Choroid plexus epithelial cell (primary cell): ENCODE measurements at places on chromosomes 3 and 15.

DNA sequence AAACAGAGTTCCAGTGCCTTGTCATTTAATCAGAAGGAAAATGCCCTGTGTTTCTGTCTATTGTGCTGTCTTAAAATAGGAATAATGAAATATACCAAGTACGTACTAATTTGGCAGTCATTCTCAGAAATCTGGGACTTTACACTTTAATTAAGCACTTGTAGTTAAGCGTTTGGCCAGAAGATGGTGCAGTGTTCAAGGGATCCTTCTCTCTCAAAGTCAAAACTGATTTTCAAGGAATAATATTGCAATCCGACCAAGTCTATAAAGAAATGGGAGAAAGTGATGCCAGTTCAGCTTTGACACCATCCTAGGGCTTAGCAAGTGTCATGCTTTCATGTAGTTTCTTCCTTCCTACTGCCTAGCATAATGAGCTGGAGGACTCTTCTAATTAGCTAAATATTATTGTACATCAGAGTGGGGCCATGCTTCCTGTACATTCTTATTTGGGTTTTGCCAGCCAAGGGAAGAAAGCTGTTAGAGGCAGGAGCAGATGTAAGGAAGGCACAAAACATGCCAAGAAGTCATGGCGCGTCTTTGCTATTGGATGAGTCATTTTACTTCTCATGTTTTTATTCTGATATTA, 64.8 kb downstream of the SAMMSON start:
- peak; percentile 75 for DNase-seq

DNA sequence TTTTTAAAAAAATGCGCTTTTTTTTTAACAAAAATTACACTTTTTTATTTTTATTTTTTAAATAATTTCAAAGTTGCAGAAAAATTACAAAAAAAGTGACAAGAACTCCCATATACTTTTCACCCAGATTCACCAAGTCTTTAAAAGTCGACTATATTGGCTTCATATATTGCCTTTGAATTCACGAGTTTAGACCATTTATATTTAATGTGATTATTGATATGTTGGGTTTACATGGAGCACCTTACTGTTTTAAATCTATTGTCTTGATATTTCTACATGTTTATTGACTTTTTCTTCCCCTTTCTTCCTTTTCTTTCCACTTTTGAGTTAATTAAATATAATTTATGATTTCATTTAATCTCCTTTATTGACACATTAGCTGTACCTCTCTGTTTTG, 127.2 kb downstream of the OPA1 start:
- DNase-seq: no peak

DNA sequence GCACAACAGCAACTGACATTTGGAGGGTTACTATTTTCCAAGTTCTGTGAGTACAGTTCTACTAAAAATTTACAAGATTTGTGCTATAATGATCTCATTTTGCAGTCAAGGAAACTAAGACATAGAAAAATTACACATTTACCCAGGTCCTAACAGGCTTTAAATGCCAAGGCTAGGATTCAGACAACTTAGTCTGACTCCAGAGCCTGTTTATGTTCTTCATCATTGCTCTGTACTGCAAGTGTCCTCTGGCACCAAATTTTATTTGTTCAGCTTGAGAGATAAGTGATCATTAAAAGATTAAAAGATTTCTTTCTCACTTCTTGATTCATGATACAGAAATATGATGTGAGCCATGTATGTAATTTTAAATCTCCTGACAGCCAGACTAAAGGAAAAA, 290.8 kb downstream of the UBE2E2 start:
- DNase-seq: no peak

- peak; percentile 98 for DNase-seq
Measured at GRCh38 chr3:183298701-183299153, 45.7 kb downstream of the B3GNT5 start.

DNA sequence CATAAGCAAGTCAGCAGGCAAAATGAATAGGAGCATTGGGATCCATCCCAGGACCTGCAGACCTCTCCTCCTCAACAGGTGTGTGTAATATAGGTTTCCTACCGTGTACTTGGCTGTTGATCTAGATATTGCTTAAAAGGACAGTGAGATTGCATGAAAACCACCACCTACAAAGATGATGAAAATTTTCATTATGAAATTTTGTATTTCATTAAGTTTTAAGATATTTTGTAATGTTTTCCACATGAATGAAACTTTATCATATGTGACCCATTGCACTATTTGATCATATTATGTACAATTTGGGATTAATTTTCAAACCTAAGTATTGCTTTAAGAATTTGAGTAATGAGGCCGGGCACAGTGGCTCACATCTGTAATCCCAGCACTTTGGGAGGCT, 94.3 kb upstream of the TRPM1 start:
- DNase-seq: no peak

DNA sequence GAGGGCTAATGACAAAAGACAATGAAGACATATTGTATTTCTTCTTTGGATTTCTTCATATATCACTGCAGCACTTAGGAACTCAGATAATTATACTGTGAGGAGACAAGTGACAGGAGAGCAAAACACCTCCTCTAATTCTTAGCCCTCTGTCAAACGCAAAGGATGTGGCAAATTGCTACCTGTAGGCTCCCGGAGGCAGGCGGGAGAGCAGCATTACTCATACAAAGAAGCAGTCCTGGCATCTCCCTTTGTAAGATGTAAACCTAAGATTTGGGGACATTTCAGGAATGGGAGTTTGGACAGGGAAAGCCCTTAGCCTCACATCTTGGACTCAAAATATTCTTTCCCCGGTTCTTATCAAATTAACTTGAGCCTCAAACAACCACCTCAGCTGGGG, 460.8 kb downstream of the SOX2 start:
- no peak for DNase-seq

GRCh38 chr3:122560680-122561079, 3.4 kb downstream of the PARP9 start:
- DNase-seq: peak; percentile 86

- no peak for DNase-seq
Measured at GRCh38 chr15:33656168-33656567, 312.1 kb upstream of the CHRM5 start.

GRCh38 chr15:55685286-55685685, 57.7 kb downstream of the PRTG start:
- peak; percentile 67 for DNase-seq

DNA sequence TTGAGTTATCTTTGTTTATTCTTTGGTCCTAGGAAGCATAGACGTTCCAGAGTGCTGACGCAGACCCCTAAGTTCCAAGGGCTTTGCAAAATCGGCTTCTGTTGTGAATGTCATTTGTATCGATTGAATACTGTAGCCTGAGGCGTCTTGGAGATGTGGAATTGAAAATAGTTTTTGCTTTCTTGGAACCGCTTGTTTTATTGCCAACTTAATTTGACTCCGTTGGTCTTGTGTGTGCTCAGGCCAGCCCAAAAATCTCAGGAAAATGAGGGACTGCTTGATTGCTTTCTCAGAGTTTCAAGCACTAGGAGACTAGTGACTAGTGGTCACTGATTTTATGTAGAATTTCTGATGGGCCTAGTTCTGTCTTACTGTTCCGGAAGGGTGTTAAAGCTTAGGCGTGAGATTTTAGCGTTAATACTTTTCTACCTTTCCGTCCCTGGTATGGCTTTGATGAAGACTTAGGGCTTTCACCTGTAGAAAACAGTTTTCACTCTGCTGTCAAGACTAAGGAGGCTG, 263 bp upstream of the UTS2B start:
- peak; percentile 91 for DNase-seq

DNA sequence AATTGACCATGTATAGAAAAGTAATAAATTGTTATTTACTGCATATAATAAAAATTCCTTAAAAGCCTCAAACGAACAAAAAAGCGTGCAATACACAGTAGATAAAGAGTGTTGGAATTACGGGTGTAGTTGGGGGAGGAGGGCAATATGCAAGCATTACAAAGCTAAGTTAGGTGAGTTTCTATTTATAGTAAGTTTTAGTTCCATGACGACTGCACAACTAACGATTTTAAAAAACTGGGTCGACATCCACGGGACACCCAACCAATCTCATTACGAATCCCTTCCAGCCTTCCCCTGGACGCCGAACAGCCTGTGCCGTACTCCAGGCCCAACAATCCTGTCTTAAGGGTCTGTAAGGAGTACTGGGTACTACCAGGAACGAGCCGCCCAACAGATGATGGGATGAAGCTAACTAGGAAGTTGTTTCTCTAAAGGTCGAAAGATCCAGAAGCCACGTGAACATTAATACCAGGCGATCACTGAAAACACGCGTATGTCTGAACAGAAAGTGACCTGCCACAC, 677 bp downstream of the POLQ start:
- peak; percentile 20 for DNase-seq

DNA sequence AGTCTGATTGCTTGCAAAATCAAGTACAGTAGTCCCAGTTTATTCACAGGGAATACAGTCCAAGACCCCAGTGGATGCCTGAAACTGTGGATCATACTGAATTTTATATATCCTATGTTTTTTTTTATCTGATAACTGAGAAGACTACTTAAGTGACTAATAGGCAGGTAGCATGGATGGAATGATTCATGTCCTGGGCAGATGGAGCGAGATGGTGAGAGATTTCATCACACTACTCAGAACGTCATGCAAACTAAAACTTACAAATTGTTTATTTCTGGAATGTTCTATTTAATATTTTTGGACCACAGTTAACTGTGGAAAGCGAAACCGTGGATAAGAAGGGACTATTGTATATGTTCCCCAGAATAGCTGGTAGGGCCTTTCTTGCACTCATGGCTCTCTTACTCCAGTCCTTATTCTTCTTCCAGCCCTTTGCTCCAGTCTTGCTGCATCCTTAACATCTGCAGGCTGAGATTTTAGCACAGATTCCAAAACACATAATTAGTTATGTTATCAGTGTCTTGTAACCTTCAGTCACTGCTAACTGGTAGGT, 290.0 kb downstream of the ADAMTSL3 start:
- DNase-seq: peak; percentile 91

DNA sequence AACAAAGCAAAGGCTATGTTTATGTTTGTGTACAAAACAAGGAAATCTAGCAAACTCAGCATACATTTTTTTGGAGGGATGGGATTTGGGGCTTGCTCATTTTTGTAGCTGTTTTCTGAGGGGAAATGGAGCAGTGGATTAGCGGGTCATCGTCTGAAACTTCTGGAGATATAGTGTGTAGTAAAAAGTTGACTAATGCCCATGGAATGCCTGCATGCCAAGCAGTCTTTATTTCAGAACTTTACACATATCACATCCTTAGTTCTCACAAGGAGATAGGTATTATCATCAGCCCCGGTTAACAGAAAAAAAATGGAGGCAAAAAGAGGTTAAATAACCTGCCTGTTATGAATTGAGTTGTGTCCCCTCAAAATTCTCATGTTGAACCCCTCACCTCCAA, 47.1 kb downstream of the ATP13A4 start:
- no peak for DNase-seq

DNA sequence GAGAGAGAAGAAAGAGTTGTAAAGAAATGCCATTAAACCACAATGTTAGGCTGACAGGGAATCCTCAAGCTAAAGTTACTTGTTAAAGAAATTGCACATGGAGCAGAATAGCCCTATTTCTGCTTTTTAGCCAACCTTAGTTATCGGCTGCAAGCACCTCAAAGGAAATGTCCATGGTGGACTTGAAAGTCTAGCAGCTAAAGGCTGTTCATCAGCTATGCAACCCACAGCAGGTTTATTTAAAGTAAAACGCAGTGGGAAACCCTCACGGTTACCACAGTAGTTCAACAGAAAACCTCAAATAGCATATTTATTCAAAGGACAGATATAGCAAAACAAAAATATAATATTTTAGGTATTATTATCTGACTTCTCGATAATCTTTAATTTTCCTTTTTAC, 967.2 kb downstream of the IGSF11 start:
- no peak for DNase-seq

- DNase-seq: no peak
Measured at GRCh38 chr3:162677475-162677874, 1180.9 kb downstream of the OTOL1 start.

DNA sequence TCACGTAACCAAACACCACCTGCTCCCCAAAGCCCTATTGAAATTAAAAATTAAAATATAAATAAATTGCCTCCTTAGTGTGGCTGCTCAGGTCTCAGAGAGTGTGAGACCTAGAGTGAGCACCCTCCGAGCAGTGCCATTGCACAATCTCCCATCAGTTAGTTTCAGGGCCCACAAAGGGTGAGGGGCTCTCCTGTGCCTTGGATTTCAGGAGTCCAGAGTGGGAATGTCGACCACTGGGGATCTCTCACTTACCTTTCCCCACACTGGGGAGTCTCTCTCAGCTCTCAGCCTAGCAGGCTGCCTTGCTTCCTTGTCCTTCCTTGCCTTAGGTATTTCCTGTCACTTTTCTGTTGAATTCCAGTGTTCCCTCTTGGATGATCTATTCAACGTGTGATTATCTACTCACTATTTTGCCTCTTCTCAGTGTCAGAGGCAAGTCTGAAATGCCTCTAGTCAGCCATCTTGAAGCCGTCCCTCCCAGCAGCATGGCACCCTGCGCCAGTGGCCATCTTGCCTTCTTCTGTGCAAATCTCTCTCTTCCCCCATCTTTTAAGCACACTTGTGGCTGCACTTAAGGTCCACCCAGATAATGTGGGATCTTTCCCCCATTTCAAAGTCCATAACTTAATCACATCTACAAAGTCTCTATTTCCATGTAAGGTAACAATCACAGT, 119.3 kb downstream of the LRRK1 start:
- no peak for DNase-seq

DNA sequence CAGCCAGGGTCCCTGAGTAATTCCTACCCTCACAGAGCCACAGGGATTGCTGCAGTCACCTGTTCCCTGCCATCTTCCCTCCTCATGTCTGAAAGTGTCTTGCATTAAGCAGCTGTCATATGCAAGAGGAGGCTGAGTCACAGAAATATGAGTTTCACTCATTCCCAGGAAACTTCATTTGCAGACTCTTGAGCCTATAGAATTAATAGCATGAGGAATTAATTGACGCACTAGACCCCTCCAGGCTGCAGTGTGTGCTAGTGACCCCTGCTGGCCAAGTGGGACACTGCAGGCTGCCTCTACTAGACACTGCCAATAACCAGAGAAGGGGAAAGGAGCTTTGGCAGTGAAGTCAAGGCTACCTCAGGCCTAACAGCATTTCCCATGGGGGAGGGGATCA, 50.6 kb upstream of the SLC6A1 start:
- peak; percentile 26 for DNase-seq

DNA sequence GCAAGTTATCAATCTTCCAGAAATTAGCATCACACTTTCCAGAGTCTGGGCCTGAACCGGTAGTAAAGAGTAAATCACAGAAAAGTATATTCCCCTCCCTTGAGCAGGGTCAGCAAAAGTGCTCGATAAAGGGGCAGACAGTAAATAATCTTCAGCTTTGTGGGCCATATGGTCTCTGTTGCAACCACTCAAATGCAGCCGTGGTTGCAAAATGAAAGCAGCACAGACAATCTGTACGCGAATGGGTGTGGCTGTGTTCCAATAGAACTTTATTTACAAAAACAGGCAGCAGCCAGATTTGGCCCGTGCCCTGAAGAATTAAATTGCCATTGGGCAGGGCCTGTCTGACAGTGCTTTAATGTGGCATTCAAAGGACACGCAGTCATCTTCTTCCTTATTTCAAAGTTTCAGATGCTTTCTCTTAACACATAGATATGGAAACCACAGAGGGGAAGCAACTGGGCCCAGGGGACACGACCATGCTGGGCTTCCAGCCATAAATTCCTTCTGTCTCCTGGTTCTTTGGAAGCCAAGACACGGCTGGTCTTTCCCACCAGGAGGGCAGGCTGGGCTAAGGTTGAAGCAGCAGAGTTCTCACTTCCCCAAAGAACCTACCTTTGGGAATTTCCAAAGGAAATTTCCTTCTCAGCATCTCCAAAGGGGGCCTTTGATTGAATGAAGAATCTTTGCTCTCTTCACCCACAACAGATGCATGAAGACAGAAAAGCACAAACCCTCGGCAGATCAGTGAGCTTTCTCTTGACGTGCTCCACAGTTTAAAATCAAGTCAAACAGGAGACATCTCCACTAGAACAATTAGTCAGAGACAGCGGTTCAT, 489.8 kb upstream of the PROK2 start:
- peak; percentile 88 for DNase-seq

- DNase-seq: no peak
Measured at GRCh38 chr15:61106044-61106834, 122.9 kb downstream of the RORA start.
